ENCODE measurements at places on chromosomes 3 and 15.

DNA sequence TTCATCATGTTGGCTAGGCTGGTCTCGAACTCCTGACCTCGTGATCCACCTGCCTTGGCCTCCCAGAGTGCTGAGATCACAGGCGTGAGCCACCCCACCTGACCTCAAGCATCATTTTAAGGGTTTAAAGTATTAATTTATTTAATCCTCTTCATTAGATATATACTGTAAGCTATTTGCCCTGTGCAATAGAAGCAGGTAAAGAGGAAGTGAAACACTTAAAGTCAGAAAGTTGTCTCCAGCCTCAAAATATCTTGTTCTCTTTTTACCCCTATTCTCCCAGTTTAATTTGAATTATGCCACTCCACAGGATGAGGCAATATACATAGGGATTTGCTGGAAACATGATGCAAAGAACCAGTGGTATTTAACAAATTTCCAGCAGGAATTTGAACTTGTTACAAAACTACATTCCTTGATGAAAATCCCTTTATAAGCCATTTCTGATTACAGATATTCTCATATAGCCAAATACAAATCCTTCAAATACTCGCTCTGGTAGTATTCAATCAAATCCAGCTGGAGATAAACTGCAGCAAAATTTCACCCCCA is 2.0 kb downstream of the NDUFB5 start:
- DNase-seq, result no peak

DNA sequence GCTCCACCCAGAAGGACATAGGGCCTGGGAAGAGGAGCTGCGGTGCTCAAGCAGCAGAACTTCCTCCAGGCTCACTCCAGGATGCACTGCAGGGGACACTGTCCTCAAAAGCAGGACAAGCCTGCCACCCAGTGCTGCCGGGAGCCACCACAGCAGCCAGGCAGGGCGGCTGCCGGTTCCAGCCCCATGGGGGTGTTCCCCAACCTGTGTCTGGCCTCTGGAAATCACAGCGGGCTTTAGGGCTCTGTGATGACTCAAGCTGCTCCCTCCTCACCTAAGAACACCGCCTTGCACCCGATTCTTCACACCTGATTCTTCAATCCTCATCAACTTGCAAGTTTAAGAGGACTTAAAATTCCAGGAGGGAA is 71.9 kb upstream of the SLC6A11 start:
- DNase-seq, result no peak

GRCh38 chr3:102796804-102797203 is 362.0 kb downstream of the ZPLD1 start:
- DNase-seq, result no peak

GRCh38 chr3:48564022-48564421 is 441 bp upstream of the UCN2 start:
- DNase-seq, result no peak

DNA sequence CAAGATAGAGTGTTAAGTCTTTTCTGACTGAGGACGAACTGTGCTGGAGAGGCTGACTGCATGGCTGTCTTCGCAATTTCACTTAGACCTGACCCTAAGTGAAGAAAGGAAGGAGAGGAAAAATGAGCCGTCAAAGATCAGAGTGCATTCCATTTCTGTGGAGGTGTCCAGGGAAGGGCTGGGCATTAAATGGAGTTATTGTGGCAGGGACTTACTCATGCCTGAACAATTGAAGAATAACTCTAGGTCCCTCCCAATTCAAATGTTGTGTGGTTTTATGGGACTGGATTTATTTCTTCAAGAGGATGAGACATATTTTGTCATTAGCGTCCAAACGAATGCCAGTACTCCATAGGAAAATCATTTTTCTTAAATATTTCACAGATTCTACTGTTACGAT is 187.3 kb upstream of the CFAP20DC start:
- no peak for DNase-seq

Data from NCI-H526 treated with DMSO at 0.1 percent for 48 hours (cell line).